ENCODE measurements at places on chromosomes 7 and 10. TPM values are rescaled to one million over a fixed set of nuclear protein-coding genes. Genes with fewer than 3 reads are reported as not detected.

SEMA4G gene
- total RNA-seq, result 40.4 TPM

CDC14C gene
- not detected for total RNA-seq

SPDYE2 gene
- not detected for total RNA-seq

UCMA gene
- total RNA-seq, result not detected

CPA1 gene
- not detected for total RNA-seq

NRCAM gene
- 0.16 TPM for total RNA-seq

CALHM3 gene
- not detected for total RNA-seq

PTPRN2 gene
- total RNA-seq, result 0.61 TPM

SFTPA1 gene
- total RNA-seq, result not detected

LRIT1 gene
- total RNA-seq, result not detected

UNCX gene
- total RNA-seq, result not detected

NPY4R gene
- total RNA-seq, result not detected

DBF4 gene
- 3.9 TPM for total RNA-seq

MYOF gene
- total RNA-seq, result 3.4 TPM

ZNF248 gene
- 5.5 TPM for total RNA-seq

TMEM229A gene
- not detected for total RNA-seq

SOSTDC1 gene
- total RNA-seq, result not detected

WNT16 gene
- not detected for total RNA-seq

LLCFC1 gene
- total RNA-seq, result not detected

DLD gene
- 60.7 TPM for total RNA-seq

AKR1C3 gene
- 424 TPM for total RNA-seq

IL6 gene
- total RNA-seq, result 0.80 TPM

SH2B2 gene
- total RNA-seq, result 2.5 TPM

ZNF12 gene
- total RNA-seq, result 10.6 TPM

APBB1IP gene
- total RNA-seq, result 22.5 TPM

KLF14 gene
- total RNA-seq, result not detected

ATOH7 gene
- 0.49 TPM for total RNA-seq

PTF1A gene
- not detected for total RNA-seq

NACAD gene
- 0.12 TPM for total RNA-seq

ITGB1 gene
- total RNA-seq, result 120 TPM

CCNY gene
- total RNA-seq, result 24.6 TPM

NPTX2 gene
- 0.40 TPM for total RNA-seq

ENTPD1 gene
- total RNA-seq, result 3.7 TPM

RHOBTB1 gene
- 3.6 TPM for total RNA-seq

PDE1C gene
- not detected for total RNA-seq

CD36 gene
- 14.0 TPM for total RNA-seq

THSD7A gene
- 1.5 TPM for total RNA-seq

EPHA1 gene
- 15.0 TPM for total RNA-seq

AOC1 gene
- 17.5 TPM for total RNA-seq

GATA3 gene
- total RNA-seq, result 0.93 TPM

CUZD1 gene
- total RNA-seq, result 0.20 TPM

GRID1 gene
- total RNA-seq, result 0.63 TPM

CARD11 gene
- total RNA-seq, result 0.37 TPM

SLC18A3 gene
- not detected for total RNA-seq

EXOC4 gene
- 32.5 TPM for total RNA-seq

CNNM1 gene
- 0.12 TPM for total RNA-seq

CYP3A4 gene
- 12,747 TPM for total RNA-seq

FAM237B gene
- not detected for total RNA-seq

ARF5 gene
- total RNA-seq, result 58.6 TPM

TEX47 gene
- total RNA-seq, result not detected

AGMO gene
- total RNA-seq, result 29.3 TPM

ZNF438 gene
- 5.2 TPM for total RNA-seq

TAS2R41 gene
- not detected for total RNA-seq

ORAI2 gene
- 2.3 TPM for total RNA-seq

C7orf57 gene
- total RNA-seq, result not detected

ZNF485 gene
- 2.4 TPM for total RNA-seq

CUBN gene
- 0.16 TPM for total RNA-seq

CFAP70 gene
- 1.2 TPM for total RNA-seq
